H9 (cell line): ENCODE measurements at places on chromosomes 2 and 18. TPM values are rescaled to one million over a fixed set of nuclear protein-coding genes. Genes with fewer than 3 reads are reported as not detected.

- no peak for DNase-seq
These were observed 27.5 kb downstream of the BIN1 start for GRCh38 chr2:127079358-127079920.

DNA sequence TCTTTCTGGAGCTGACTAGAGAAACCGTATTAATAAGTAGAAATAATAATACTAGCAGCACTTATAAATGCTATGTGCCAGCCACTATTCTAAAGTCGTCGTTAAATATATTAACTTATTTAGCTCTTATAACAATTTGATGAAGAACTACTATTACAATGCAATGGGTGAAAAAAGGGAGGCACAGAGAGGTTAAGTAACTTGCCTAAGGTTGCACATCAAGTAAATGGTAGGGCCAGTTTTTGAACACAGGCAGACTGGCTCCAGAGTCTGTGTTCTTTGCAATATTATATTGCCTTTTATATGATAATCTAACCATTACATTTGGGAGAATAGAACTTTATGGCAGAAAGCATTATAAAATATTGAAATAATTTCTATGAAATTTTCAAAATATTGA lies 17.6 kb downstream of the INPP1 start:
- DNase-seq: no peak

Gene GPR39
- 0.20 and 0.50 TPM in 2 replicates for total RNA-seq

Gene C2orf74
- 8.0 and 8.5 TPM in 2 replicates for total RNA-seq
